ENCODE measurements at places on chromosomes 2 and 18. TPM values are rescaled to one million over a fixed set of nuclear protein-coding genes. Genes with fewer than 3 reads are reported as not detected.

TMEM182 gene
- total RNA-seq: 152 TPM

SNTG2 gene
- under 0.01 TPM for total RNA-seq

CCDC148 gene
- 0.52 TPM for total RNA-seq

GPR35 gene
- total RNA-seq: 1.0 TPM

IL1RL2 gene
- not detected for total RNA-seq

KCNF1 gene
- 1.6 TPM for total RNA-seq

GAL3ST2 gene
- not detected for total RNA-seq

ZNF142 gene
- 5.7 TPM for total RNA-seq

LRP2 gene
- total RNA-seq: under 0.01 TPM

TEX44 gene
- total RNA-seq: not detected

CDH2 gene
- total RNA-seq: 4.7 TPM

GTF2A1L gene
- not detected for total RNA-seq
